ENCODE measurements at places on chromosomes 12 and 14. TPM values are rescaled to one million over a fixed set of nuclear protein-coding genes. Genes with fewer than 3 reads are reported as not detected.

Gene TXNRD1
- 139 TPM for total RNA-seq

Gene GRIP1
- 18.9 TPM for total RNA-seq

DNA sequence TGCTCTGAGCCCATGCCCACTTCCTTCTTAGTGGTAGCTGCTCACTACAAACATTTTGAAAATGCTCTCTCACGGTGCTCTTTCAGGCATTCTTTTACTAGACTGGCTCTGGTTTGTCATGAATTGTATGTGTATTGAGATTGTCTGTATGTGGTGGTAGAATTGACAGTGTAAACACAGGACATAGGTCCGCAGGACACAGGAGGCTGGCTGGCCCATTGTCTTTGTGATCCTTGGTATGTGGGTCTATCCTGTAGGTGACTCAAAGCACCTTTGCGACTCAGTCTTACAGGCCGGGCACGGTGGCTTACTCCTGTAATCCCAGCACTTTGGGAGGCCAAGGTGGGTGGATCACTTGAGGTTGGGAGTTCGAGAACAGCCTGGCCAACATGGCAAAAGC, 250.9 kb downstream of the C12orf75 start:
- DNase-seq: no peak

DNA sequence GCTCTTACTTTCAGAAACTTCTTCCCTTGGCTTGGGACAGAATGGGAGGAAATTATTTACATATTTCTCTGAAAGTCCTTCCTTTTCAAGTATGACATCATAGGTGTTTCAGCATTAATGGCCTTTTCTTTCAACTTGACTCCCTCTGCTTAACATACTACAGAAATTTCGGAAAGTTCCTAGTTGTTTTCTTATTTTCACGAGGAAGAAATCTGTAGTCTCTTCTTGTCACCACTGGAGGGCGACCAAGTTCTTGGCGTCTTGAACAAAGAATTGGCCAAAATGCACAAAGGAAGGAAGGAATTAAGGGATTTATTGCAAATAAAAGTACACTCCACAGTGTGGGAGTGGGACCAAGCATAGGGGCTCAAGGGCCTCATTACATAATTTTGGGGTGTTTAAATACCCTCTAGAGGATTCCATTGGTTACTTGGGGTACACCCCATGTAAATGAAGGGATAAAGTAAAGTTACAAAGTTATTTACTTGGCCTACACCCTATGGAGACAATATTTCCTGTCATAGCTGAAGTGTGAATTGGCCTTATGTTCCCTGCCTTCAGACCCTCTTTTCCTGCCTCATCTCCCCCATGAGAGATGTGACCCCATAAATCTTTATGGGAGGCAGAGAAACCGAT, 70.4 kb downstream of the RPL10L start:
- DNase-seq: no peak

DNA sequence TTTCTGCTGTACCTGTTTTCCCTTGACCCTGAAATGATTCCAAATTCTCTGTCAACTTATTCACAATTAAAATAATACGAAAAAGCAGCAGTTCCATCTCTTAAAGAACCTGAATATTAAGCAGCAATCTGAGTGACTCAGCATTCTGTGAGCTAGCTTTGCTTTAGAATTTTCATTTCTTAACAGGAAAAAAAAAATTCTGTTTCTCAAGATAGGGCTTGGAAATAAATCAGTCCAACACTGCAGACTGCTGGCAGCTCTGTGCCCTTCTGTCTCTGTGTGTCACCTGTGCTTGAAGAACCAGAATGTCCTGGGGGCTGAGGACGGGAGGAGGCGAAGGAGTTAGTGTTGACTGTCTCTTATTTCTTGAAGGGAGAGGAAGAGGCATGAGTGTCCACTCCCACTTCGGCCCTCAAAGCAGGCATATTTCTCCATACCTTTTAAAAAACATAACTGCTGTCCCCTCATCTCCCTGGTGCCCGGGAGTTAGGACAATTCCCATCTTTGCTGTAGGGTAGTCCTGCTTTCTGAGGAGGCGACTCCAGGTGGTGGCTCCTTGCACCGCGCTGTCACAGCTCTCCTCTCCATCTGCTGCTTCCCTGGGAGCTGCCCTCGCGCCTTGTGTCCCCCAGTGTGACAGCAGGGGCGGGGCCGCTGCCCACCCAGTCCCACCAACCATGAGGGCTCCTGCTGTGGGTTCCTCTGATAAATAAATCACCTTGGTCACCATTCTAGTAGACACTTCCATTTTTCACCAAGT, 203.1 kb downstream of the CALM1 start:
- no peak for DNase-seq

DNA sequence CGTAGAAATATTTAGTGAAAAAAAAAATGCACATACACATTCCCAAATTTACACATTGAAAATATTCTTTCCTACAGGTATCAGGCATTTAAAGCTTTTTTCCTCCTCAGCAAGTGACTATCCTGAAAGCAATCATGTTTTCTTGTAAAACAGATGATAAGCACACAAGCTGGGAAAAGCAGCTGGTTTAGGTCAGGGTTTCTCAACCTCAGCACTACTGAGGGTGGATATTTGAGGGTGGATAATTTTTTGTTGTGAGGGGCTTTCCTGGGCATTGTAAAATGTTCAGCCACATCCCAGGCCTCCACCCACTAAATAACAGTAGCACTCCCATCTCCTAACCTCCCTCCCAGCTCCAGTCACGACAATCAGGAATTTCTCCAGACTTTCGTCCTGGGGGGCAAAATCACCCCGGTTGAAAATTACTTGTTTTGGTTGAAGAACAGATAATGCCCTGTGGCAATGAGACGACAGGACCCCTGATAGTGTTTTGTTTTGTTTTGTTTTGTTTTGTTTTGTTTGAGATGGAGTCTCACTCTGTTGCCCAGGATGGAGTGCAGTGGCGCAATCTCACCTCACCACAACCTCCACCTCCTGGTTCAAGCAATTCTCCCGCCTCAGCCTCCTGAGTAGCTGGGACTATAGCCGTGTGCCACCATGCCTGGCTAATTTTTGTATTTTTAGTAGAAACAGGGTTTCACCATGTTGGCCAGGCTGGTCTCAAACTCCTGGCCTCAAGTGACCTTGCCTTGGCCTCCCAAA, 15.0 kb upstream of the NT5DC3 start:
- DNase-seq: no peak
